Right ventricle myocardium superior (tissue), 1 donor: ENCODE measurements at places on chromosomes 4 and X.

DNA sequence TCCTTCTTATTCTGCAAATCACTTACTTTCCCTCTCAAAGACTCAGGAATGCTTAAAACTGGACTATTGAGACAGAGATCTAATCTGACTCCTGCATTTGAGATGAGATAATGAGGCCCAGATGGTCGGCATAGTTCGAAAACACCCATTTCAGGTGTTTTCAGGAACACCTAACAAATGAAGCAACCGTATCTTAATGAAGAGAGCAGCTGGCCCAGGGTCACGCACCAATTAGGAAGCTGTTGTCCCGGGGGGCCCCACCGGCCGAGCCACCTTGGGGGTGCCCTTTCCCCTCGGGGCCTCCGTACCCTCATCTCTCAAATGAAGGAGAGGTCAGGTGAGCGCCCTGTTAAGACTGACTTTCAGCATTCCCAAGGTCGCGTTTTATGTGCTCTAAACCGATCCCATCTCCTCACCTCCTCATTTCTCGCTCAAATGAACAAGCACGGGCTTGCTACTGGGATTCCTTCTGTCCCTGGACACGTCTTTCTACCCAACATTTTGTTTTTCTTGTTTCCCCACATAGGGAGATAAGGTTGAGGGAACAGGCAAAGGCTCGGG, 824 bp downstream of the LRPAP1 start:
- DNase-seq = no peak

GRCh38 chr4:66062044-66062443, 391.8 kb upstream of the EPHA5 start:
- no peak for DNase-seq

GRCh38 chr4:88803600-88804096, 106.0 kb upstream of the NAP1L5 start:
- DNase-seq = no peak

GRCh38 chr4:81454499-81454898, 17.2 kb downstream of the RASGEF1B start:
- DNase-seq = no peak

- DNase-seq = no peak
Observed at GRCh38 chrX:15812192-15812938, 22.1 kb downstream of the ZRSR2 start.
